Effector CD8-positive, alpha-beta T cell (primary cell): ENCODE measurements at places on chromosomes 2 and 18.

DNA sequence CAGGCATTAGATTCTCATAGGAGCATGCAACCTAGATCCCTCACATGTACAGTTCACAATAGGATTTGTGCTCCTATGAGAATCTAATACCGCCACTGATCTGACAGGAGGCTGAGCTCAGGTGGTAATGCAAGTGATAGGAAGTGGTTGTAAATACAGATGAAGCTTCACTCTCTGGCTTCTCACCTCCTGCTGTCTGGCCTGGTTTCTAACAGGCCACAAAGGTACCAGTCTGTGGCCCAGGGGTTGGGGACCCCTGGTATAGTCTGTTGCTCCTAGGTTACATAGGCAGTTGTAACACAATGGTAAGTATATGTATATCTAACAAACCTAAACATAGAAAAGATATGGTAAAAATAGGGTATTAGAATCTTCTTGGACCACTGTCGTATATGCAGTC lies 81.8 kb downstream of the EML4 start:
- DNase-seq, result no peak

DNA sequence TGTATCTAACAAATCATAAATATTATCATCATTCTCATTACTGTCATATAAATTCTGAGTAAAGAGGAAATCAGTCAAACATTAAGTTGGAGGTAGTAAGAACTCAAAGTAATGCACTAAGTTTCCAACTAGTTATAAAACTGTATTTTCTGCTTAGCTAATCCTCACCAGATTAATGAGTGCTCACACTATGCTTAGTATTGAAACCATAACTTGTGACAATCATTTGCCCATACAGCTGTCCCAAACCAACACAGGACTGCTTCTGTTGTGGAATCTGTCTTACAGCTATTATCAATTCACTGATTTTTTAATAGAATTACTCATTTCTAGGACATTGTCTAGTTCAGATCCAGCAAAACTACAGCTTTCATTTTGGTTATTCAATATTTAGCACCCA lies 41.5 kb upstream of the TANK start:
- DNase-seq, result no peak

DNA sequence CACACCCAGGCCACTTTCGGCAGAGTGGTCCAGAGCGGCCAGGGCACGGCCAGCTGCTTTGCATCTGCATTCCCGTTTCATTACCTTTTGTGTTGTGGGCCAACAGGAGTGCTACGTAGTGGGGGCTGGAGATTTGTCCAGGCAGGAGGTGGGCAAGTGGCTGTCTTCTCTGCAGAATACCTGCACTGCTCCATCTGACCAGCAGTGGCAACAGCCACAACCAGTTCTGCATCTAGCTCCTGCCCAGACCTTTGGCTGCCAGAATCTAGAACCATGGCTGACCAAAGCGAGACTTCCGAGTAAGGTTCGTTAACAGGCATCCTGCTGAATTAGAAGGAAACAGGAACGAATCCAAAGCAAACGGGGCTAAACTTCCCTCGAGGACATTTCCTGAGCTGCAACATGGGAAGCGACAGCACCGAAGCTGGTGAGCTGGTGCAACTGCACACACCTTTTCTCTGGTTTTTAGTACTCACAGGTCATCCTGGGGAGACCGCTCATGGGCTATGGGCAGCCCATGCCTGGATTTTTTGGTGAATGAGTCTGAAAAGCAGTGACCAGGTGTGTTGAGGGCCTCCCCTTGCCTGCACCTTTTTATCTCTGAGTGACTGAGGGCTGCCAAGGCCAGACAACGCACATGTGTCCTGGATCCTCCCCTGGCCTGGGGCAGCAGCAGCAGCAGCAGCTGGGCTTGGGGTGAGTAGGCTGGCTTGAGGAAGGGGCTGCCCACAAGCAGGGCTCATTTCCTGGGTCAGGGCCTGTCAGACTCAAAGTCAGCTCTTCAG lies 10.5 kb downstream of the GDF7 start:
- DNase-seq, result no peak

GRCh38 chr18:11989966-11990380 lies 8.7 kb downstream of the IMPA2 start:
- DNase-seq, result no peak

GRCh38 chr2:32863326-32863725 lies 83.4 kb upstream of the LTBP1 start:
- no peak for DNase-seq

DNA sequence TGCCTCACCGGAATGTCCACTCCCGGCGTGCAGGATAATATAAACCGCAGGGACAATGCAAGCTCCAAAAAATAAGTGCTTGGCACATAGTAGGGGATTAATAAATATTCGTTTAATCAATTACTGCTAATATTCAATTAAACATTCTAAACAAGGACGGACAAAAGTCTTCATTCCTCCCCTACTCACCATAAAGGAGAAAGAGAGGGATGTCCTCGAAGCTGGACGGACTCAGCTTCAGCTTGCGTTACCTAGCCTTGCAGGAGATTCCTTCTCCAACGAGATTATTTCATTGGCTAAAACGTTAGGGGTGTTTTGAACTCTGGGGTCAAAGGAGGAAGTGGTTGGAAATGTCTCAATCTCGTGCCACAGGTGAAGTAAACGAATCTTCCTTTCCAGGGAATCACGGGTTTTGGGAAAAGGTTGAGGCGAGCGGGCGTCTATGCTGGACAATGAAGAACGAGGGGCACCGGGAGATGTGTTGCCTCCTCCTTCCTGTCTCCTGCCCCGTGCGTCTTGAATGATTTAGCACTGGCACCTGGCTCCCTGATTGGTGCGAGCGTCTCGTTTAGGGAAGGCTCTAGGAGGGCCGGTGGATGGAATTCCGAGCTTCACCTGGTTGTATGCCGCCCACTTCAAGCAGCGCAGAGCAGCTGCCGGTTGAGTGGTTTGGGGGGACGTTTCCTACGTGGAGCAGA lies 2.0 kb upstream of the GAD1 start:
- DNase-seq, result no peak

DNA sequence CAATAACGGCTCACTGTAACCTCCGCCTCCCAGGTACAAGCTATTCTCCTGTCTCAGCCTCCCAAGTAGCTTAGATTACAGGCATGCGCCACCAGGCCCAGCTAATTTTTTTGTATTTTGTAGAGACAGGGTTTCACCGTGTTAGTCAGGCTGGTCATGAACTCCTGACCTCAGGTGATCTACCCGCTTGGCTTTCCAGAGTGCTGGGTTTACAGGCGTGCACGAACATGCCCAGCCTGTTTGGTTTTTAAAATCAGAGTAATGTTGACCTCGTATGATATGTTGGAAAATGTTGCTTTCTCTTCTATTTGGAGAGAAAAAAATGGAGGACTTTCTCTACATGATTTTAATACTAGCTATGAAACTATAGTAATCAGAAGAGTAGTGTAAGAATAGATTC lies 386.2 kb downstream of the PTH2R start:
- no peak for DNase-seq

DNA sequence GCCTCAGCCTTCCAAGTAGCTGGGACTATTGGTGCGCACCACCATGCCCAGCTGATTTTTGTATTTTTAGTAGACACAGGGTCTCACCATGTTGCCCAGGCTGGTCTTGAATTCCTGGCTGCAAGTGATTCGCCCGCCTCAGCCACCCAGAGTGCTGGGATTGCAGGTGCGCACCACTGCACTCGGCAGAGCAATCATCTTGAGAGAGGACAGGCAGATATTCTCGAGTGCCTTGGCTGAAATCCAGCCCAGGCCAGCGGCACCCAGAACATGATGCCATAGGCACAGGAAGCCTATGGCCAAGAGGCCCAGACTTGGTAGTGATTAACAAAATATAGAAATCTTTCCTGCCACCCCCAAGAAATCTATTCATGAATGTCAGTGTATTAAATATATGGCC lies 58.0 kb upstream of the PEX13 start:
- no peak for DNase-seq
